Large intestine (tissue), 12 donors: ENCODE measurements at places on chromosomes 6 and 20. TPM values are rescaled to one million over a fixed set of nuclear protein-coding genes. Genes with fewer than 3 reads are reported as not detected.

Gene SAMD10
- 5.0 TPM for polyA plus RNA-seq

Gene C20orf96
- polyA plus RNA-seq: 12.0 TPM

Gene AKAP7
- 53.1 TPM for polyA plus RNA-seq

Gene MDFI
- polyA plus RNA-seq: 22.1 TPM

Gene GABRR1
- 0.06 TPM for polyA plus RNA-seq

Gene SSR1
- polyA plus RNA-seq: 125 TPM

Gene MEP1A
- 649 TPM for polyA plus RNA-seq

Gene GGTLC1
- 0.16 TPM for polyA plus RNA-seq

Gene SAMD3
- 3.6 TPM for polyA plus RNA-seq

GRCh38 chr6:64040113-64040512, 404.5 kb downstream of the PHF3 start:
- no peaks in the 10 kb centered on the region for H3K4me1 ChIP-seq
- no peak overlapping the region for H3K27ac ChIP-seq
- no peaks in the 10 kb centered on the region for H3K36me3 ChIP-seq
- DNase-seq: no peak

DNA sequence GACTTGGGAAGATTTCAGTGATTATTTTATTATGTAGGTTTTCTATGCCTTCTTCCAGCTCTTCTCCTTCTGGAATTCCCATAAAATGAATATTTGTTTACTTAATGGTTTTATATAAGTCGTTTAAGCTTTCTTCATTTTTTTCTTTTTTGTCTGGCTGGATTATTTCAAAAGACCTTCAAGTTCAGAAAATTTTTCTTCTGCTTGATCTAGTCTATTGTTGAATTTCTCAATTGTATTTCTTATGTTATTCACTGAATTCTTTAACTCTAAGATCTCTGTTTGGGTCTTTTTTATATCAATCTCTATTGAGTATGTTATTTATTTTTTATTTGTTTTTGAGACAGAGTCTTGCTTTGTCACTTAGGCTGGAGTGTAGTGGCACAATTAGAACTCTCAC, 117.4 kb downstream of the CEP57L1 start:
- H3K27me3 ChIP-seq: no peaks in the 10 kb centered on the region
- H3K4me1 ChIP-seq: no peaks in the 10 kb centered on the region
- H3K36me3 ChIP-seq: no peaks in the 10 kb centered on the region
- DNase-seq: no peak

GRCh38 chr6:143279385-143279784, 171.1 kb downstream of the ADAT2 start:
- DNase-seq: no peak
- H3K27me3 ChIP-seq: no peaks in the 10 kb centered on the region
- H3K36me3 ChIP-seq: peaks cover 5% of the 10 kb centered on the region
- no peak overlapping the region for H3K4me3 ChIP-seq
- H3K27ac ChIP-seq: no peak overlapping the region
- no peaks in the 10 kb centered on the region for H3K4me1 ChIP-seq

DNA sequence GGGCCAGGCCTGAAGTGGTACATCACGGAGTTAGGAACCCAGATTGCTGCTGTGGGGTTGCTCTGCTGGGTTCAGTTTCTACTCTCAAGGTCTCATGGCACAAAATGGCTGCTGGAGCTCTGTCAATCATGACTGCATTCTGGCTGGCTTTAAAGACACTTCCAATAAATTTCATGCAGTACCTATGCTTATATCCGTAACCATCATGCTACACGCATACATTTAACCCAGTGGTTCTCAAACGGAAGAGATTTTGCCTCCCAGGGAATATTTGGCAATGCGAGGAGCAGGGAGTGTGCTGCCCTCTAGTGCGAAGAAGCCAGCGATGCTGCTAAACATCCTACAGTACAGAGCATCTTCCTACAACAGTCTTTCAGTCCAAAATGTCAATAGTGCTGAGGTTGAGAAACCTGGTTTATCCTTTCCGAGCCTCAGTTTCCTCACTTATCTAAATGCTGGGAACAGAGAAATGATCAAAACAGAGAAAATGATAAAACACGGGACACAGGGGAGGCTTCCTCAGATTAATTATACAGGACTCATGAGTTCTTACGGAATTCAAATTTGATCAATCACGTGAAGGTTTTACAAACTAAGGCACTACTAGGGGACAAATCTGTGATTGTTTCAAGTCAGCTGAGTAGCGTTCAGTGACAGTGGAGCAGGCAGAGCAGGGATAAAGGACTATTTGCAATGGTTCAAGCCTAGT, 9.6 kb upstream of the SLC2A10 start:
- H3K36me3 ChIP-seq: no peaks in the 10 kb centered on the region
- H3K27me3 ChIP-seq: peaks cover 4% of the 10 kb centered on the region
- H3K27ac ChIP-seq: no peak overlapping the region
- DNase-seq: no peak
- H3K4me1 ChIP-seq: no peaks in the 10 kb centered on the region

DNA sequence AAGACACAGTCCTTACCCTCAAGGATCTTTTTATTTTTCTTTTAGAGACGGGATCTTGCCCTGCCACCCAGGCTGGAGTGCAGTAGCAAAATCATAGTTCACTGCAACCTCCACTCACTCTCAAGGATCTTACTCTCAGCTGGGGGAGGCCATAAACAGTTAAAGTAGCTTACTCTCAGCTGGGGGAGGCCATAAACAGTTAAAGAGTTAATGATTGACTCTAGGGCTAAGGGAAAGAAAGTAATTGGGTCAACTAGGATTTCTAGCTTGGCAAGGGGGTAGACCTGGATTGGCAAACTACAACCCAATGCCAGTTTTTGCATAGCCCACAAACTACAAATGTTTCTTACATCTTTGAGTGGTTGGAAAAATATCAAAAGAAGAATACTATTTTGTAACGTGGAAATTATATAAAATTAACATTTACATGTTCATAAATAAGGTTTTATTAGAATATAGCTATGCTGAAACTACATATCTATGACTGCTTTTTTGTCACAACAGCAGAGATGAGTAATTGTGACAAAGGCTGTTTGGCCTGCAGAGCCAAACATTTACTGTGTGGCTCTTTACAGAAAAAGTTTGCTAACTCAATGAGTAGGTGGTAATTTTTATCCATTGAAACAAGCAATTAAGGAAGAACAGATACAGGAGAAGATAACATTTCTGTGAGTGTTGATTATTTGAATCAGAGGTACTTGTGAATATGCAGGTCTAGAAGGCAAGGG, 46.4 kb downstream of the PTPRA start:
- peaks cover 8% of the 10 kb centered on the region for H3K36me3 ChIP-seq
- DNase-seq: peak; percentile 76
- peak overlapping the region; percentile 8 for H3K27ac ChIP-seq

DNA sequence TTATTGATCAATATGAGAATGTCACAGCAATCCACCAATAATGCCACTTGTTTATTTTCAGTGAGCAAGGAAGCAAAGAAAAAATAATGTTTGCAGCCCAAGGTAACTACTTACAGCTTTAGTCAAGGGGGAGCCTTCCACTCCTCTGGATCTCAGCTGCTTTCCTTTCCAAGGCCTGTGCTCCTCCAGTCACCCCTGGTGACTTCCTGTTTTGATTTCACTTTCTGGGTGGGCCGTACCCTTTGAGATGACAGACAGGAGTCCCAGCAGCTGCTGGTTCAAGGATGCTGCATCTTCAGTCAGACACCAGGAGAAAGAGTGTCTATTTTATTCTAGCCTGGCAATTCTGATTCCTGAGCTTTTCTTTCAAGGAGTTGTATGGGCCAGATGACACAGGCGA, 5.6 kb upstream of the VNN2 start:
- DNase-seq: peak; percentile 19
- no peaks in the 10 kb centered on the region for H3K27me3 ChIP-seq
- no peaks in the 10 kb centered on the region for H3K36me3 ChIP-seq
- H3K4me3 ChIP-seq: no peak overlapping the region
- no peak overlapping the region for H3K27ac ChIP-seq
- peaks cover 11% of the 10 kb centered on the region for H3K4me1 ChIP-seq

GRCh38 chr6:152680879-152681517, 16.7 kb upstream of the MYCT1 start:
- H3K36me3 ChIP-seq: no peaks in the 10 kb centered on the region
- H3K27me3 ChIP-seq: no peaks in the 10 kb centered on the region
- H3K4me3 ChIP-seq: no peak overlapping the region
- no peaks in the 10 kb centered on the region for H3K4me1 ChIP-seq
- DNase-seq: no peak

- H3K36me3 ChIP-seq: no peaks in the 10 kb centered on the region
- no peaks in the 10 kb centered on the region for H3K27me3 ChIP-seq
- H3K27ac ChIP-seq: no peak overlapping the region
These were observed 388.8 kb downstream of the CDH4 start for GRCh38 chr20:61640871-61641245.

DNA sequence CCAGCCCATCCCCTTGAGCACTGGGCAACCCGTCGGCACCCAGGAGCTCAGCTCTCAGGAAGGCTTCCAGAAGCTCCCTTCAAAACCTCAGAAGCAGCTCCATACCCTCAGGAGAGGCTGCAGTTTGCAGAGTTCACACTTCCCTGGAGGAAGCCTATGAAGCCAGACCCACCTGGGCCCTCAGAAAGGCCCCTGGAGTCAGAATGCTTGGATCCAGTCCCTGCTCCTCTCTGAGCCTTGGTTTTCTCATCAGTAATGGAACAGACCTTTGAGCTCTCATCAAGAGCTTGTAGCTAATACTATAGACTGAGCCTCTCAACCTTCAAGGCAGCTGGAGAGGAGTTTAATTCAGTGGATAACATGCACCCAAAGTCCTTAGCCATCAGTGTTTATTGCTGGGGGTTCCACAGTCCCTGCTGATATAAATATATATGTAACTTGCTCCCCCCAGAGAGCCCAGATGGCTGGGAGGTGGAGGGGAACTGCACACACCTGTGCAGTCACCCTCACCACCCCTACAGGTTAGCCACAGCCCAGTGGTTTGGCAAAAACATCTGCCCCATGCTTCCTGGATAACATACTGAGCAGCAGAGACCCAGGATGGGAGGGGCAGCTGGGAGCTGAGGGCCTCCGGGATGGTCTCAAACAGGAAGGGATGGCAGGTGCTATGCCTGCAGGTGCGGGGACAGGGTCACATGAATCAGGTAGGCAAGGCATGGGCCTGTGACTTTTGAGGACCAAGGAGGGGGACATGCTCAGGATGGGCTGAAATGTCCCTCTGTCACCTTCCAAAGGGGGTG, 120.1 kb downstream of the SNX5 start:
- H3K27ac ChIP-seq: peak overlapping the region; percentile 66
- DNase-seq: peak; percentile 73
- H3K4me1 ChIP-seq: peaks cover 54% of the 10 kb centered on the region
- no peaks in the 10 kb centered on the region for H3K27me3 ChIP-seq
- no peaks in the 10 kb centered on the region for H3K36me3 ChIP-seq

- DNase-seq: no peak
- no peaks in the 10 kb centered on the region for H3K27me3 ChIP-seq
These were observed 118.4 kb downstream of the DTNBP1 start for GRCh38 chr6:15544321-15544900.

GRCh38 chr20:17966432-17967310, 1.9 kb downstream of the SNX5 start:
- no peaks in the 10 kb centered on the region for H3K27me3 ChIP-seq
- H3K27ac ChIP-seq: peak overlapping the region; percentile 99
- H3K4me3 ChIP-seq: peak overlapping the region; percentile 93
- peak; percentile 68 for DNase-seq
- H3K36me3 ChIP-seq: peaks cover 8% of the 10 kb centered on the region

DNA sequence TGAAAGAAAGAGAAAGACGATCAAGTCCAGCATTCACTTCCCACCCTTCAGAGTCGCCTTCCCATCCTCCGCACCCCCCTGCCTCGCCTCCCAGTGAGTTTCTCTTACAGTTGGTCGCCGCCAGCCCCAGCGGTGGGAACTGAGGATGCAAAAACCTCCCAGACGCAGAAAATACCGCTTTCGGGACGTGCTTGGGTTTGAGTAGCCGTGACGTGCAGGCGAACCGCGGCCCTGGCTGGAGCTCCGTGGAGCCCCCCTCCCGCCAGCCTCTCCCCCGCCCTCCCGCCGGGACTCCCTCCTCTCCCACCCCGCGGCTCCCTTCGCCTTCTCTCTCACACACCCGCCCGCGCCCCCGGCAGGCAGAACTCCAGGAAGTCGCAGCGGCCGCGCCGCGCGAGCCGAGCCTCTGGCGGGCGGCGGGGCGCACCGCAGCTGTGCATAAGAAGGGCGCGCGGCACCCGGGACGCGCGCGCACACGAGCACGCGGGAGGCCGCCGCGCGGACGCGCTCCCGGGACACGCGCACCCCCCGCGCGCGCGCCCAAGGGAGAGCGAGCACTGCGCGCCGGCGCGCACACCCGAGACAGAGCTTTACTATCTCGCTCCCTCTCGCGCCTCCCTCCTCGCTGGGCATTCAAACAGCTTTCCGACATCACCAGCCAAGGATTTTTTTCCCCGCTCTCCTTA, at the start of gene ADGRB3:
Gene ADGRB3 (plus strand): TSS at position 557 of the 686 bp plus-strand sequence. CDS start 3,394 bp downstream, outside the sequence.
- DNase-seq: peak; percentile 76
- peak within 1 kb of the TSS; percentile 65 for H3K4me3 ChIP-seq
- peaks cover 43% of the 10 kb centered on the region for H3K27me3 ChIP-seq
- H3K36me3 ChIP-seq: no peaks in the 10 kb centered on the region

DNA sequence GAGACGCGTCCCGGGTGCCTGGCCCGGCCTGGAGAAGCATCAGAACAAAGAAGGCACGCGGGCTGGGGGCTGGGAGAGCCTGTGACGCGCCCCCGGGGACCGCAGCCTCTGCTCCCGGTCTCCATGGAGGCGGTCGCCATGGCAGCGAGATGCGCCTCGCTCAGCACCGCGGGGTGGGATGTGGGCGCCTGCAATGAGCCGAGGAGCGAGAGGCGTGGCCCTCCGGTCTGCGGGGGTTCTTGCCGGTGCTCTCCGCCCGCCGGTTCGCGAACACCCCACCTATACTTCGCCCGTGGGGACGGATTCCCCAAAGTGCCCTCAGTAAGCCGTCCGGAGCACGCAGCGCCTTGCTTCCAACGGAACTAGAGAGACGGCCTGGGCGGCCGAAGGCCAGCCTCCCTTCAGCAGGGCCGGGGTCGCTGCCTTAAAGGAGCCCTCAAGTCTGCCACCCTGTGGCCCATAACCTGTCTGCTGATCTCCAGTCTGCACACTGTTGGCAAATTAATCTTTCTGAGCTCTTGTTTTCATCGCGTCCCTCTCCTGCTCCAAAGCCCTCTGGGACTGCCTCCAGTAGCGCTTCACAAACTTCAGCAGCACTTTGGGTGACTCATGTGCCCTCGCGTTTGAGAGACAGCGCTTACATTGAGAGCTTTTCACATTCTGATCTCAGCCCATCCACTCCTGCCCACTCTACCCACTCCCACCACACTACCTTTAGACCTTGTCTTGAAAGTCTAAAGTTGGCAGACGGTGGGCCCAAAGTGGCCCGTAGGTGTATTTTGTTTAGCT, 983 bp upstream of the ADISSP start:
- H3K4me1 ChIP-seq: peaks cover 21% of the 10 kb centered on the region
- H3K36me3 ChIP-seq: no peaks in the 10 kb centered on the region
- DNase-seq: peak; percentile 77
- no peaks in the 10 kb centered on the region for H3K27me3 ChIP-seq

GRCh38 chr6:100456141-100456907, 8.4 kb downstream of the SIM1 start:
- H3K4me3 ChIP-seq: no peak overlapping the region
- no peak for DNase-seq
- H3K4me1 ChIP-seq: peaks cover 8% of the 10 kb centered on the region

DNA sequence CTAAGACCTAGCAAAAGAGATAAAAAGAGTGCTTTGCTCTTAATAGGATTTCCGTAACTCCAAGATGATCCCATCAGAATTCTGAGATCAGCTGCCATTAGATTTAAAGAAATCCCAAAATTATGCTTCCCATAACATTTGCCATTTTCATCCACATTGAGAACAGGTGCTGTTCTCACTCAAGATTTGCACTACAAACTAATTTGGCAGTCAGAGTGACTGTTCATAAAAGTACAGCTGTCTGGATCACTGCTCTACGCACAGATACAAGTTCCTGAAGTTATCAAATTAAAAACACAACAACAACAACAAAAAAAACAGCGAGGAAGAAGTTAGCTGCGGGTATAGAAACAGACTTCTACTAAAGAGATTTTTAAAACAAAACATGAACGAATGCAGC, 58.1 kb downstream of the ASCC3 start:
- no peaks in the 10 kb centered on the region for H3K4me1 ChIP-seq
- H3K27ac ChIP-seq: no peak overlapping the region
- no peak overlapping the region for H3K4me3 ChIP-seq
- no peak for DNase-seq
